ENCODE measurements at places on chromosomes 11 and 22.

DNA sequence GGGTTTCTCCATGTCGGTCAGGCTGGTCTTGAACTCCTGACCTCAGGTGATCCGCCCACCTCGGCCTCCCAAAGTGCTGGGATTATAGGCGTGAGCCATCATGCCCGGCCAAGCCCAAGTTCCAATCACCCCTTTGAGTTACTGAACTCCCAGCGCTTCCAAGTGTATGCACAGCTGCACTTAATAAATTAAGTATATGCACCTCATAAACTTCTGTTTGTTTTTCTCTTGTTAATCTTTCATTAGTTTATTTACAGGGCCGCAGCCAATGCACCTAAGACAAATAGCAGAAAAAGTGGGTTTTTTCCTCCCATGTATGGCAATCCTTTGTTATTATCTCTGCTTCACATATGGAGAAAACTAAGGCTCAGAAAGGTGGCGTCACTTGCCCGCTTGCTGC is 21.3 kb downstream of the SYN3 start:
- DNase-seq, result no peak

GRCh38 chr11:35151241-35151640 is 12.3 kb downstream of the CD44 start:
- DNase-seq, result no peak

DNA sequence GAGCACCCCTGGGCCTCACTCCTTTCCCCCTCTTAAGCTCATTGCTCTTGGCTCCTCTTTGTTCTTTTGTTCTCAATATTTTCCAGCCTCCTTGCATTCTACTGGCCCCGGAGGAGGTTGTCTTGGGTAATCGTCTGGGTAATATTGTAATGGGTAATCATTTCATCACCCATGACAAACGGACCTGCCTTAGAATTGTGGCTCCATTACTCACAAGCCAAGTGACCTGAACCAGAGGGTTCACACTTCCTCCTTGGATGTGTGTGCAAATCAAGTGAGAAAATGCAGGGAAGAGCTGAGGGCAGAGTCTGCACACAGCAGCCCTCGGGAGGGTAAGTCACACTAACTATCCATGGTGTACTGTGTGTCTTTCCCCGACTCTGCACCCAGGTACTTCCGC is 305.0 kb downstream of the BUD13 start:
- DNase-seq, result no peak

DNA sequence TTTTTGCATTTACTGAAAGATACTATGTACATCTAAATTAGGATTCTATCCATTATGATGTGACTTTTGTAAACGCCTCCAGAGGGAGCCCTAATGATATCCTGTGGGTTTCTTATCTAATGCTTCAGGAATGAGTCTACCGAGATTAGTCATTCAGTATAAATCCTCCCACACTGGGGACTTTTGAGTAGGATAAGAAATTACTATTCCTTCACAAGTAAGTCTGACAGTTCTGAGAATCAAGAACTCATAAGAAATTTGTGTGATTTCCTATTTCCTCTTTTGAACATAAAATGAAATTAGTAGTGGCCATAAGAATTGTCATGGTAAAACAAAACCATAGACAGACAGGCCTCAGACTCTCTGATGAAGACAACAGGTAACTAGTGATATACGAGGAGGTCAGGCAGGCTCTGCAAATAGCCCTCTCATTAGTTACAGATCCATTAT is 10.0 kb upstream of the OR5M1 start:
- DNase-seq, result peak; percentile 40

DNA sequence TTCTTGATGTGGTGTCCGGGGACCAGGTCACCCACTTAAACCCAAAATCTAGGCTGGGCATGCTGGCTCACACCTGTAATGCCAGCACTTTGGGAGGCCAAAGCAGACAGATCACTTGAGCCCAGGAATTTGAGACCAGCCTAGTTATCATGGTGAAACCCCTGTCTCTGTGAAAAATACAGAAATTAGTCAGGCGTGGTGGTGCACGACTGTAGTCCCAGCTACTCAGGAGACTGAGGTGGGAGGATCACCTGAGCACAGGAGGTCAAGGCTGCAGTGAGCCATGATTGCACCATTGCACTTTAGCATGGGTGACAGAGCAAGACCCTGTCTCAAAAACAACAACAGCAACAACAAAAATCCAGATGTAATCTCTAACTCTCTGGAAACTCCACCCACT is 30.3 kb upstream of the FJX1 start:
- no peak for DNase-seq

DNA sequence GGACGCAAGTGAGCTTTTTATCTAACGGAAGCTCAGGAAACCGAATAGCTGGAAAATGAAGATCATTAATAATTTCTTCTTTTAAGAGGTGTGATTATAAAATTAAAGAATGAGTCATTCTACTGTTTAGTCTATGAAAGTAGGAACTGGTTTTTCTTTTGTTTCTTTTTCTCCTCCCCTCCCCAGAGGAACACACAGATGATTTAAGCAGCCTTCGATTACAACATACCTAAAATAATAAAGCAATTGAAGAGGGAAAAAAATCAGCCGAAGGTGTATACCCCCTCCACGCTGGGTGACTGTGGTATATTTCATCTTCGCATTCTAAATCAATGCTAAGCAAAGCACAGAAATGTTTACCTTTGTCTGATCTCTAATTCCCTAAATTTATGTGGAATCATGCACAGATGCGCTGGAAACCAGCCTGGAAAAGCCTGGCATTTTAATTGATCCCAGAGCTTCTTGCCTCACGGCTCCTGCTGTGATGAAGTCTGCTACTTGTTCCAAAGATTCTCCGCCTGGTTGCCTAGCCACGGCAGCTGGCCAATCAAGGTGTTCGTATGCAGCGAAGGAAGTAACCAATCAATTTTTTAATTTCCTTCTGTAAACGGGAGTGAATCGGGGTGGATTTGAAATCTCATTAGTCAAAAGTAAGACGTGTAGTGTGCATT is 133.9 kb downstream of the FANCF start:
- peak; percentile 29 for DNase-seq

DNA sequence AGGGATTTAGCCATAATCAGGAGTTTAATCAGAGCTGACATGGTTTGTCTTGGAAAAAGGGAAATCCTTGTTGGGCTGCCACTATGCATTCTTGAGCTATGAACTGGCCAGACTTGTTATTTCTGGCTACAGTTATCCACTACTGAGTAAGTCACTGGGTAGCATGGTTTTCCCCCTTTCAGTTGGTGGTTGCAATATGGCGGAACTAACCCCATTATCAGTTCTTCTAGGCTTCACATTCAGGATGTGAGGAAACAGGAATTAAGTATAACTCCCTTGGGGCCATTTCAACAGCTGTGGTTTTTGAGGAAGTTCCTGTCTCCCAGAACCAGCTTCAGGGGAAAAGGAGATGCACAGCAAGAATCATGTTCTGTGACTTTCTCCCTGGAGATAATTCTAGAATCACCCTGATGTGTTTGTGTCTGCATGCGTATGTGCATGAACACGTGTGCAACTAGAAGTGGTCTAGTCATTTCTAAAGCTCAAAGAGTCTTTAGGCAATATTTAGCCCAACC is 103.0 kb upstream of the CD44 start:
- no peak for DNase-seq

DNA sequence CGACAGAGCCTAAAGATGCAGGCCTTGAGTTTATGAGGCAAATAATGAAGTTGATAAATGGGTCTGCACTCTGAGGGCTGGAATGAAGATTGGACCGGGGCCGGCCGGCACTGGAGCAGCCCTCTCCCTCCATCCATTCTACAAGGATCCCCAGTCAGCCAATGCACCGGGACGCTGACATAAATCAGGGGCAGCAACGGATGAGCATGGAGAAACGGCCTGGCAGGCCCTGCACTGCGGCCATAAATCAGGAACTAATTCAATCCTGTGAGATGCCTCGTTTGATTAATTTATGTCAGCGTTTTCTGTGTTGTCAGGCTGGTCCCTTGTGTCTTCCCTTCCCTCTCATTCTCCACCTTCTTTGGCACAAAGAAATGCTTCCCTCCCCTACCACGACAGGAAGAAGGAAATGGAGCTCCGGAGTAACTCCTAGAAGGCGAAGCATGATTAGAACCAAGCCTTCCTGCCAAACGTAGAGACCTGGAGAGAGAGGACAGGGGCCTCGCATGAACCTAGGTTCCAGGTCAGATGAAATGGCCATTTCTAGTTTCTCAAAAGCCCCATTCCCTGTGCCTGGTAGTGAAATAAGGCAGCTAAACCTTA is 358.4 kb downstream of the OPCML start:
- no peak for DNase-seq

DNA sequence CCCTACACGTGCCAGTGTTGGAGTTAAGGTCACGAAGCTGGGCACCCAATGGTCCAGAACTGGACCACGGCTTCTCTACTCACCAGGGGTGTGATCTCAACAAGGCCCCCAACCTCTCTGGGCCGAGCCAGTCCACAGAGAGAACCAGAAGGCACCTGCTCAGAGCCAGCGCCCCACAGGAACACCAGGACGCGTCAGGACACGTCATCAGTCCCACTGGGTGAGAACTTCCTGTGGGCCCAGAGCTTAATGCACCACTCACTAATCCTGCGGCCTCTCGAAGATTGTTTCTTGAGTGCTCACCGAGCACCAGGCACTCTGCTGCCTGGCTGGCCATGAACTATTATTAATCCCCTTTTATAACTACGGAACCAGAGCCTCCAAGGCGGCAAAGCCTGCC is 10.1 kb downstream of the PHF21B start:
- DNase-seq, result no peak

DNA sequence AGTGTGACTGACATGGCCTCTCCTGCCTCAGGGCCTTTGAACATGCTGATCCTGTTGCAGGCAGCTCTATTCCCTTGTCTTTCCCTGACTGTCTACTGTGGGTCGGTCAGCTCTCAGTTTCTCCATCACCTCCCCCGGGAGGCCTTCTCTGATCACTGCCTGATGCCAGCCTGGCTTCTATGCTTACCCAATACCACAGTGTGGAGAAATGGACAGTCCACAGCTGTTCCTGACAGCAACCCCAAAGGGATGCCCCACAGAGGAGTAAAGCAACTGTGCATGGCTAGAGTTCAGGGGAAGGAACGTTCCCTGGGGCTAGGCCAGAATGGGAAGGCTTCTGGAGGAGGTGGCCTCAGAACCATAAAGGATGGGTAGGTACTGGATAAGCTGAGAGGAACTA is 354.3 kb downstream of the MIAT start:
- DNase-seq, result no peak

DNA sequence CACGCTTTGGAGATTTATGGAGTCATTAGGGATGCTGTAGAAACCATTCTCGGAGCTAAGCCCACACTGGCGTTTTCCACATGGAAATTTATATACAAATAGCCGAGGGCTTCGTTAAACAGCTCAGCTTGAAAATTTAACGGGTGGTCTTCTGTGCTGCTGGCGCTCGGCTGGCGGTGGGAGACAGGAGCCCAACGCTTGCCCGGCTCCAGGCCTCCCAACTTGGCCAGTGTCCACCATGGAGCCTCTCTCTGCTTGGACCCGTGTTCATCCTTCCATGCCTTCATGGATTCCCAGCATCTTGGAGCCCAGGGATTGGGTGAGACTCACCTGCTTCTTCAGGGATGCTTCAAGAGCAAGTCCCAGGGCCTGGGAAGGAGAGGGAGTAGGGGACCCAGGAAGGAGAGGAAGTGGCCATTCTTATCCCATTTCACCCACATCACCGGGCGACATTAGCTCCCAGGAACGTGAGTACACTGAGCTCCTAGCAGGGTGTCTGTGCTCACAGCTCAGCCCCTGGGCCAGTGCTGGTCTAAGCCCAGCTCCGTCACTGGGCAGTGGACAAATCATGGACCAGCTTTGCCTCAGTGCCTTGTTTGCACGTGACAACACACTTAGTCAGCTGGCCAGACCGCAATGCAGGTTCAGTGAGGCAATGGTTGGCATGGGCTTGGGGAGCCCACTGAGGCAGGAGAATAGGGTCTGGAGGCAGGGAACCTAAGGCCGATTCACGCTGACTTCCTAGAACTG is 944.3 kb downstream of the BRD1 start:
- no peak for DNase-seq

- DNase-seq, result no peak
These were observed 17.9 kb downstream of the NAP1L4 start for GRCh38 chr11:2974272-2974671.

- no peak for DNase-seq
These were observed 60.4 kb downstream of the BMAL1 start for GRCh38 chr11:13338019-13338426.

DNA sequence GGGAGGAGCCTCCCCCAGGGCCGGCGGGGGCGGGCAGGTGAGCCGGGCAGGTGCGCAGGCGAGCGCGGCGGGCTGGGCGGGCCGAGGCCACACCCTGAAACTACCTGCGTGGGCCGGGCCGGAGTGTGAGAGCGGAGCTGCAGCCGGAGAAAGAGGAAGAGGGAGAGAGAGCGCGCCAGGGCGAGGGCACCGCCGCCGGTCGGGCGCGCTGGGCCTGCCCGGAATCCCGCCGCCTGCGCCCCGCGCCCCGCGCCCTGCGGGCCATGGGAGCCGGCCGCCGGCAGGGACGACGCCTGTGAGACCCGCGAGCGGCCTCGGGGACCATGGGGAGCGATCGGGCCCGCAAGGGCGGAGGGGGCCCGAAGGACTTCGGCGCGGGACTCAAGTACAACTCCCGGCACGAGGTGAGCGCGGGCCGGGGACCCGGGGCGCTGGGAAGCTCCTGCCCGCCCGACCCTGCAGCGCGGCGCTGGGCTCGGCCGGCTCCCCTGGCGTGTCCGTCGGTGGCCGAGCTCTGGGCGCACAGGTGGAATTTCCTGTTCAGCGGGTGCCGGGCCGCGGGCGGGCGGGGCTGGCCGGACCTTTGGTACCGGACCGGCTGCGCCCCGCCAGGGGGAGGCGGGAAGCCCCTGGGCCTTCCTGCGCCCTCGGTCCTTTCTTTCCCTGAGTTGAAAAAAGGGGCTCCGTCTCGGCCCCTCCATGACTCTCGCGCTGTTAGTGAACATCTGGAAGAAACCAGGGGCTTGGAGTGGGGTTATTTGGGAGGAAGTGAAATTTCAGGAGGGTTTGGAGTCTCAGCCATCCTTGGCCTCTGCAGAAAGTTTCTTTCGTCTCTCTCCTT is at the start of gene ST14:
Gene ST14 (plus strand): TSS at position 126 of the 841 bp plus-strand sequence. CDS start 198 bp downstream, at position 324.
- peak; percentile 78 for DNase-seq
